ENCODE measurements at places on chromosomes 16 and 17. TPM values are rescaled to one million over a fixed set of nuclear protein-coding genes. Genes with fewer than 3 reads are reported as not detected.

The WNK4 gene
- total RNA-seq, result 0.79 TPM

DNA sequence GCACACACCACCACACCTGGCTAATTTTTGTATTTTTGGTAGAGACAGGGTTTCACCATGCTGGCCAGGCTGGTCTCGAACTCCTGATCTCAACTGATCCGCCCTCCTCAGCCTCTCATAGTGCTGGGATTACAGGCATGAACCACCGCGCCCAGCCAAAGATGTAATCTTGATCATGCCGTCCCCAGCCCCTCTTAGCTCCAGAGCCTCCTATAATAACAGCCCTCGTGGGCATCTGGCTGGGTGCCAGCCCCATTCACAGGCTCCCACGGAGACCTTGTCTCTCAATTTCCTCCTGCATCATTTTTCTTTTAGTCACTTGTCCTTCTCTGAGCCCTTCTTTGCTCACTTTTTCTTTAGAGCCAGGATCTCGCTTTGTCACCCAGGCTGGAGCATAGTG lies 94.2 kb downstream of the KATNIP start:
- ATAC-seq, result no peak

GRCh38 chr17:67679721-67680120 lies 38.0 kb upstream of the NOL11 start:
- no peak for ATAC-seq

- no peak for ATAC-seq
Measured at GRCh38 chr17:2056206-2057174, 1.6 kb downstream of the HIC1 start.

DNA sequence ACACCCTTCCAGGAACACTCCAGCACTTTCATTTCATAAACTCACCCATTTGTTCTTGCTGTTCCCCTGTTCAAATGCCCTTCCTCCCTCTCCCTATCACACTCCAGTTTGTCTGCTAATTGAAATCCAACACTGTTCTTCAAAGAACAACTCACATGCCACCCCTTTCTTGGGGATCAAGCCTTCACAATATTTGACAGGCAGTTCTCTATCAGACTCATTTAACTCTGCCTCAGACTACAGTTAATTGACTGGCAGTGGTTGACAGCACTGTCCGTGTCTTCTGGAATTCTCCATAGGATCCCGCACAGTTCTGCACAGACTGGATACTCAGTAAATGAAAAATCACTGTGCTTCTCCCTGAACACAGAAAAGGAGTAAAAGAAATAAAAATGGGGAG lies 87.8 kb downstream of the PMP22 start:
- ATAC-seq, result no peak
